ENCODE measurements at places on chromosomes 3 and 15.
A peak's percentile ranks its signal among the peaks of the same experiment; 100 is the strongest.

DNA sequence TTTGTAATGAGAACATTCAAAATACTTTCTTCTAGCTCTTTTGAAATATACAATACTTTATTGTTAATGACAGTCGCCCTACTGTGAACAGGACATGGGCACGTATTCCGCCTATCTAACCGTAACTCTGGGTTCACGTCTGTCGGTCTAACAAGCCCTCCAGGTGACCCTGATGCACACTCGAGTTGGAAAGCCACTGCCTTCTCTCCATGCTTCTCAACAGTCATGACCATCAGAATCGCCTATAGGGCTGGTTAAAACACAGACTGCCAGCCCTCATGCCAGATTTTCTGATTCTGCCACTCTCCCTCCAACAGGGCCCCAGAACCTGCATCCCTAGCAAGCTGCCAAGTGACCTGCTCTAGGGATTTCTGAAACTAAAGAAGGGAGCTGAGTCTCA is 140.2 kb downstream of the FOXP1 start:
- no peak for DNase-seq

GRCh38 chr3:84943379-84943778 is 15.4 kb upstream of the CADM2 start:
- no peak for DNase-seq

- no peak for DNase-seq
Observed at GRCh38 chr3:114452256-114452655, 158.4 kb downstream of the TIGIT start.

- no peak for DNase-seq
Observed at GRCh38 chr15:69272891-69273290, 25.8 kb upstream of the PAQR5 start.

DNA sequence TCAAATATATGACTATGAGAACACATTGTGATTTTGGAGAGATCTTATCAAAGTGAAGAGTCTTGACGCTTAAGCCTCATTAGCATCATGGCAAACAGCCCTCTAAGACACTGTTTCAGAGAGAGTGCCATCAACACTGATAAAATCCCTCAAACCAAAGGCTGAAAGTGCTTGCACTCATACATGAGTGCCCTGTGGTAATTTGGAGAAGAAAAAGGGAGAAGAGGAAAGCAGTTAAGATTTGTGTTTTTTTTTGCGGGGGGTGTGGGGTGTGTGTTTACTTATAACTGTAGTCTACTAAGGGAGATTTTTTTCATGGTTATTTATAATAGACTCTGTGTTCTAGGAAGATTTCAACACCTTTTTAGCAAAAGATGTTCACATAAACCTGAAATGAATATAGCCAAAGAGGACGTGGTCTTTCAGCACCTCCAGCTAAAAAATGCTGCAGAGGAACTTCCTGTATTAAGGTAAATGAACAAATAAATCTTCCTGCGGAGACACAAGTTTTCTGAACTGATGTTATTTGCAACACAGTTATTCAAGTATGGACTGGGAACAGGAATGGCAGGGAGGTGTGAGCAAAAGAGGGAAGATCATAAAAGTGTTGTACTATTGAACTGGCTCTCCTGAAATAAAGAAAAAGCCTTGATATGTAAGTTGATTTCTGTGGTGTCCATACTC is 81.9 kb upstream of the TGFBR2 start:
- no peak for DNase-seq

- no peak for DNase-seq
Observed at GRCh38 chr3:79200456-79200855, 567.3 kb downstream of the ROBO1 start.

DNA sequence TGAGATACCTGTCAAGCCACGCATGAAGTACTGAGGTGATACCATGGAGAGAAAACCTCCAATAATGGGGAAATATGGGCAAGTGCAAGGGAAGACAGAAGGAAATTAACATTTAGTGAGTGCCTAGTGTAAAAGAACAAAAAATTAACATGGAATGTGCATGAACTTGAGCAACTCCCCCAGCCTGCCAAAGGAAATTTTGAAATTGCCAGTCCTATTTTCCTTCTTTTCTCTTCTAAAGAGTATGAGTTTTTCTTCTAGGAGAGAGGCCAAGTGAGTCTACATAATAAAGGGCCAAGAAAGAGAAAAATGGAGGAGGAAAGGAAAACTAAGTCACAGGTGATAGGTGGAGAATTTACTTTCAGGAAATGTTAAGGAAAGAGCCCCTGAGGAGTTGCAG is 602.4 kb upstream of the MDFIC2 start:
- DNase-seq, result no peak

- DNase-seq, result no peak
Observed at GRCh38 chr15:94602754-94603470, 371.6 kb downstream of the MCTP2 start.

- no peak for DNase-seq
Observed at GRCh38 chr3:4850211-4850927, 128.9 kb upstream of the BHLHE40 start.

- no peak for DNase-seq
Observed at GRCh38 chr3:124513610-124513997, 216.6 kb upstream of the UMPS start.

- DNase-seq, result no peak
Observed at GRCh38 chr15:78408355-78408640, 29.7 kb upstream of the IREB2 start.

- DNase-seq, result no peak
Observed at GRCh38 chr15:62190274-62190673, 25.2 kb upstream of the C2CD4B start.

- no peak for DNase-seq
Observed at GRCh38 chr3:32137870-32138269, 31.4 kb downstream of the GPD1L start.

GRCh38 chr3:156787926-156788663 is 38.1 kb upstream of the LEKR1 start:
- peak; percentile 85 for DNase-seq

DNA sequence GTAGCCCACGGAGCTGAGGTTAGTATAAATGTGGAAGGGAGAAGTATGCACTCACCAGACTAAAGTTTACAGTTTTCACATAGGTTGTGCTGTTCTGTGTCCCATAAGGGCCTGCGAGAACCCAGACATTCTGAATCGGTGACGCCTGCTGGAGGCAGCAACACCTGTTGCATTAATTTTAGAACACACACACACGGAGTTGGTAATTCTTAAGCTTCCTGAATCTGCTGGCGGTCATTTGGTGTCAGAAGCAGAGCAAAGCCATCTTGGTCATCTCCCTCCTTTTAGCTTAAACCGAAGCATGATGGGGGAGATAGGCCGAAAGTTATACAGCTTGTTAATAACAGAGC is 41.1 kb upstream of the AP3B2 start:
- no peak for DNase-seq

DNA sequence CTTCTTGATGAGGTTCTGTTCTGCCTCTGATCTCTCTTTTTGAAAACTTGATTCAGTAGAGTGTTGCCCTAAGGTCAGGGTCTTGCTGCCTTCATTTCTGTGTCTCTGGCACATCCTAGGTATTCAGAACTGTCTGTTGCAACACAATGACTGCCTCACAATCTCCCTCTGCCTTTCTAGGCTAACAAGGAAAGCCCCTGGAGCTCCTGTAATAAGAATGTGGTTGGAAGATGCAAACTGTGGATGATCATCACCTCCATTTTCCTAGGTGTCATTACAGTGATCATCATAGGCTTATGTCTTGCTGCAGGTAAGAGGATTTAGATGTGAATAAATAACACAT is 7.0 kb downstream of the C3orf52 start:
- DNase-seq, result no peak

DNA sequence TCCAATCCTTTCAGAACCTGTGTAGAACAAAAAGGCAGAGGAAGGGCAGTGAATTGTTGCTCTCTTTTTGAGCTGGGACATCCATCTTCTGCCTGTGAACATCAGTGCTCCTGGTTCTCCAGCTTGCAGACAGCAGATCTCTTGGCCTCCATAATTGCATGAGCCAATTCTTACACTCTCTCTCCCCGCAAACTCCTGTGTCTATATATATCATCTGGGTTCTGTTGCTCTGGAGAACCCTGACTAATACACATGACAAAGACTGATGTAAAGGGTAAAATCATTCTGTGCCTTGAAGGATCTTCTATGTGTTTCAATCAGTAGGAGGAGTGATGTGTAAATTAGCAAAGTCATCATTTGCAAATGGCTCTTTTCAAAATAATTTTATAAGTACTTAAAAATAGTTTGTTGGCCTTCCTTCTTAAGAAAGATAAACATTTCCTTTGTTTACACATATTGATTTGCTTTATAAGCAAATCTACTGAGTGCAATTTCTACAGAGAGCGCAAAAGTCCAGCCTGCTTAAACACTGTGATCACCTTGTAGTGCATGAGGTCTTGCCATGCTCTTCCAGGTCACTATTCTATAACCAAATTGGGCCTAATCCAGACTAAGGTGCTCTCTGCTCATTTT is 154.9 kb upstream of the ANKRD28 start:
- no peak for DNase-seq

GRCh38 chr3:17153209-17153608 is 268.5 kb downstream of the PLCL2 start:
- DNase-seq, result no peak

GRCh38 chr15:56351353-56351752 is 13.9 kb upstream of the TEX9 start:
- no peak for DNase-seq

DNA sequence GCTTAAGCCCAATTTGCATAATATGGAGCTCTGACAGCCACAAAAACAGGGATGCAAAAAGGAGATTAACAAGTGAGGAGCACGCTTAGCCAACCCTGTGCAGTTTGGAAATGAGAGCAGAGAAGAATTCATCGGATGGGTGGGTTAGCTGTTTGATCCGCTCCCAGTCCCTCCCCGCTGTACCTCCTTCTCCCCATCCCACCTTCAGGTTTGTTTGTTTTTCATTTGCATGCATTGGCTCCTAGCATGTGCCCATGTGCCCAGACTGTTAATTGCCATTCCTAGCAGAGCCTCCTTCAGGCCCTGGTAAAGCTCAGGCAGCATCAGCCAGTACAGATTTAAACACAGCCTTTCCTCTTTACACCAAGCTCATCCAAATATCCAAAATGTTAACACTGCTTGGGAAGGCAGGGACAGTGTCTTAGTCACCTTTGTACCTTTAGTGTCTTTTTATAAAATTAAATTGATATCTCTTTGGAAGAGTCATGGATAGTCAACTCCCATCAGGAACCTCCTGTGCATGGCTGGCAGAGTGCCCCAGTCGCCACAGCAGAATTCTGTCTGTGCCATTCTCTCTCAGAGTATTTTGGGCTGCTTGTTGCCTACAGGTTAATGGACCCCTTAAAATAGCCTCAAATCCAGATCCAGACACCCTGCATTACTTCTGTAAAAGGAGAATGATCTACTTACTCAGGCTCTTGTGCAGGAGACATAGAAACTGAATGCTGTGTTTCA is 244.2 kb downstream of the LSAMP start:
- DNase-seq, result no peak

DNA sequence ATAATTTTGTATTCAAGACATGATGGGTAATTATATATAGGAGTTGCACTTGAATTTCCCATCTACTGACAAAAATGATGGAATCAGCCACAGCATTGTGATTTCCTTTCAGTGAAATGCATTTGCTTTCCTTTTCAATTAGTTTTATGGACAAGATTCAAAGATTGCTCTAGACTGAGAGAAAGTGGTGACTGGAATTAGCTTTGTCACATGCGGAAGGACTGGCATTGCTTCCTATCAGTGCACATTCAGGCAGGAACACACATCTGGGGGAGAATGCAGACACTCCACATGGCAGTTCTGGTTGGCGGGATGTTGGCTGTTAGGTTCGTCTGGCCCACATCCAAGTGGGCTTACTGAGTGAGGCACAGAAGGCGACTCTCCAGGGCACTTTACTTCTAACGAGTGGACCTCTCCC is 399.3 kb upstream of the RGMA start:
- DNase-seq, result no peak

GRCh38 chr3:25652921-25653320 is 11.8 kb downstream of the TOP2B start:
- DNase-seq, result no peak

Data from kidney epithelial cell (primary cell).